ENCODE measurements at places on chromosomes 6 and 20.

DNA sequence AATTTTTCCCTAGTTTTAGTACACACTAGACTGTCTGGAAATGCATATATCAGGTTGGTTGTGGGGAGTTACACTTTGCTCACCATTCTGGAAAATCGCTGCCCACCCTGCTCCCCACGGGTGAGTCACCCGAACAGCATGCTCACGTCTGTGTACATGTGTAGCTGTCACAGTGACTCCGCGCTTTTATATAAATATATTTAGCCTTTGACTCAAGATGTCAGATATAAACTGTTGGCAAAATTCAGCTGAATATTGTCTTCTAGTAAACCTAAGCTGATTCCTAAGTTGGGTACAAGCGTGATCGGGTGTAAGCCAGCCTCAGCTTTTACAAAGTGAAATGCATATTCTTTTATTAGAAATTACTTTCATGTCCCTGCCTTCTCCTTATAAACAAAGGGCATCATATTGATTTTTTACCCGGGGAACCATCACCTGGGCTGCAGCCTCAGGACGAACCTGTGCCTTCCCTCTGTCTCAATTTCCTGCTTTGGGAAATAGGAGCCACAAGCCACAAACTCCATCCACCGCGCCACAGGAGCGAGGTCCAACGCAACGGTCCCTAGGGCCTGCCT is 4.3 kb downstream of the SDCBP2 start:
- no peak for DNase-seq

GRCh38 chr20:35394271-35394670 is 17.5 kb downstream of the UQCC1 start:
- DNase-seq = no peak

GRCh38 chr20:19104186-19104585 is 108.3 kb upstream of the SLC24A3 start:
- no peak for DNase-seq

DNA sequence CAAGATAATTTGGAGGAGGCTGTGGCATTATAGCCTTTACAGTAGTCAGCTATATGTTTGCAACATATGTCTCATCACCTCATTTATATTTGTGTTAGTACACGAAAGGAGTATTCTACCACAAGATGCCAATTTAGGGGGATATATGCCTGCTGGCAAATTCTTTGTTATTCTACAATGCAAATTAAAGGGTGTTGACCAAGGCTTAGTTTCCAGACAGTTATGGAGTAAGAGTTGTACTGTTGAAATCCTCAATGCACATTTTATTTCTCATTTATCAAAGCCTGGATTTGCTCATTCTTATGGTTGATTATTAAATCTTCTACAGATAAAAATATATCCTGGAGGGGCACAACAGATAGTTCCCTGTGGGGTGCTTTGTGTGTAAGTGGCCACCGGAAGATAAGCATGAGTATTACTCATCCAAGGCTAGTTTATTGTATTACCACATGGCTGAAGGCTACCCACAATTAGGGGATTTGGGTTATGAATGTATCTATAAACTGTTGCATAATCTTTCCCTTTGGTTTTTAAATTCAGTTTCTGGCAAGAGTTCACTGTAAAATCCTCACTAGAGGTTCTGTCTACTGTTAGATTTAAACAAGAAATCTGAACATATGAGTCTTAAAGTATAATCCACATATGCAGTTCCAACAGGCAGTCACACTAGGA is 9.0 kb downstream of the CST9 start:
- no peak for DNase-seq

DNA sequence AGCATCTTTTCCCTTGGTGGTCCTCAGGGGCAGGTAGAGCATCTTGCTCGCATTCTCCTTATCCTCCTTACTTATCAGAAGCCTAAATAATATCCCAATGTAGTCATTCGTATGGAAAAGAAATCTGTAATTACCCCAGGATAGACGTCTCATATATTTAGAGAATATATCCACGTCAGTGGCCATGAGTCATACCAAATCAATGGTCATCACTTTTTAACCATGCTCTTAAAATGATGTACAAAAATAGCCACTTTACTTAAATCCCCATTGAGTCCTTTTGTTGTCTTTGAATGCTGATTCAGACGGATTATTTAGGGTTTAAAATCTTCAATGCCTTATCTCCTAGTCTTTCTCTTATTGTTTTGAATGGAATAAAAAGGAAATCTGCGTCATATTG is 231.7 kb upstream of the STXBP5 start:
- DNase-seq = no peak

GRCh38 chr20:10536531-10536930 is 101.4 kb downstream of the SLX4IP start:
- no peak for DNase-seq

GRCh38 chr20:1844325-1845162 is 50.7 kb upstream of the SIRPA start:
- DNase-seq = peak; percentile 19

DNA sequence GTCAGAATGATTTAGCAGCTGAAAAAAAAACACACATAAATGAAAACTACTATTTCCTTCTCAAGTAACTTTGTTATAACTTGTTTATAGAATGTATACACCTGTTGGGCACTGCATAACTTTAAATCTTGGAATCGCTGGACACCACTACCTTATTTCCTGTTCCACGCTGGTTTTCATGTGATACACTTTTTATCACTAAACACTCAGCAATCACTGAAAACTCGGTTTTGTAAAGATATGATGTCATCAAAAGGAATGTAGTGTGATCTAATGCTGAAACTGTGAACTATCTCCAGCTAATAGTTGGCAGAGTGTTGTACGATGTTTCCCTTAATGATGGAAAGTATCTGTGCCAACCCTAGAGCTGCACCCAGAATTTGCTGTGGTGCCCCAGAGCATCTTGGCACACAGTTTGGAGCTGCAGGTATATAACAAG is 127.9 kb downstream of the BACH2 start:
- DNase-seq = no peak

- no peak for DNase-seq
These were observed 4.3 kb downstream of the MICA start for GRCh38 chr6:31407699-31408098.

DNA sequence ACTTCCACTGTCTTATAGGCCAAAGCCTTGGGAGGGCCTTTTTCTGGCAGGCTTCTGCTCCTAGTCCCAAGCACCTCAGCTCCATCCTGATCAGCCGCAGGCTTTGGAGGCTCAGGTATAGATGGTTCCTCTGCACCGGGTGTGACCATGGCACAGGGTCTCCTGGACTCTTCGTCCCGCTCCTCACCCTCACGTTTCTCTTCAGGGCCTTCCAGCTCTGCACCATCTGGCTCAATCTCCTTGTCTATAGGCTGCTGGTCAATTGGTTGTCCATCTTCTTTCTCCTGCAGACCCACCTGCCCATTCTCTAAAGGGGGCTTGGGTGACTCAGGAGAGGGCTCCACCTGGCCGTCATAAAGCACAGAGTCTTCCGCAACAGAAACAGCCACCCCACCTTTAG is 37.0 kb downstream of the BFSP1 start:
- DNase-seq = no peak

DNA sequence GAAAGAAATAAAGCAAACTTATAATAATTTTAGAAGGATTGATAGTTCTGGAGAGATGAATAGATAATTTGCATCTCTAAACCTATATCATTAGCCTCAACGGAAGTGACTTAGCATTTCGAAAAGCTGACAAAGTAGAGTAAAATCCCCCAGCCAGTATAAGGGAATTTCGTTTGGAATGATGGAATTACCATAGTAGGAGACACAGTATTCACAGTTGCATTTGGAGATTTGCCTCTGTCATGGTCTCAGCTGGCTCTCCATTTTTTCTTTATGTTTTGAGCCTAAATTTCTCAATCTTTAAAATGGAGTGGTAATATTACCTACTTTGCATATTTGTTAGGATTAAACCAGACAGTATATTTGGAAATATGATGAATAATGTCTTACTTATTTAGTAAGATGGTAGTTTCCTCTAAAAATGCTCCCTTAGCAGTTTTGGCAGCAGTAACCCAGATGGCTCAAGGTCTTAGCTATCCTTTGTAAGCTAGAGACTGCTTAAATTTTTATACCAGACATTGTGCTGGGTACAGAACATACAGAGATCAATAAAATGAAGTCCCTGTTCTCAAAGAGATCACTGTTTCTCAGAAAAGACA is 58.2 kb downstream of the SMAP1 start:
- DNase-seq = no peak

- DNase-seq = no peak
These were observed 371.3 kb downstream of the ARHGAP18 start for GRCh38 chr6:129338683-129339082.

DNA sequence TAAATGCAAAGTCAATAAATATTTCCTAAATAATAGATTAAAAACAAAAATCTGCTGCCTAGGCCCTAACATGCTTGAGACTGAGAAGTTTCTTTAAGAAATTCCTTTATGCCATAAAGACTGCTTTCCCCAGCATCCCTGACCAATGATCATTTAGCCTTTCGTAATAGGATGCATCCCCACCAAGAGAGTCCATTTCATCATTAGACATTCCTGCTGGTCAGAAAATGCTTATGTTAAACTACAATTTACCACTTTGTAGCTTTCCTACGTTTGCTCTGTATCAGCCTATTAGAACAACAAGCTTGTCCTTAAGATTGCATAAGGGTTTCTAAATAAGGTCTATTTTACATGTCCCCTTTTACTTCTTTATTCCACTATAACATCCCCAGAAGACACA is 59.8 kb upstream of the HSF2 start:
- no peak for DNase-seq

- no peak for DNase-seq
These were observed 22.5 kb downstream of the STAU1 start for GRCh38 chr20:49165611-49166010.

- DNase-seq = no peak
These were observed 138.5 kb upstream of the UST start for GRCh38 chr6:148608199-148608951.

- DNase-seq = peak; percentile 14
These were observed 14.0 kb downstream of the POM121L2 start for GRCh38 chr6:27297857-27298730.

GRCh38 chr6:11428895-11429294 is 108.7 kb upstream of the TMEM170B start:
- DNase-seq = no peak

DNA sequence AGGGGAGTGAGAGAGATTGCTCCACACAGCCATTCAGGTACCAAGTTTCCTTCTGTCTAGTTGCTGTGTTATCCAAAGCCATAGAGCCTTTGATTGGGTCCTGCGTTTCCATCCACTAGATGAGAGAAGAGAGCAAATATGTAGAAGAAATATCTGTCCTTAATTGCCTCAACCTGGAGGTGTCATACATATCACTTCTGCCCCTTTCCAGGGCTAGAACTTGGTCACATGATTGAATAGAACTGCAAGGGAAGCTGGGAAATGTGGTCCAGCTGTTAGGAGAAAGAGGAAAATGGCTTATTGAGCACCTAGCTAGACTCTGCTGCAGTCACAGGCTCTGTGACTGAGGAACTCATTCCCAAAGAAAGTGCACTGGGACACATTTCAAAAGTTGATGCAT is 115.6 kb upstream of the JAG1 start:
- no peak for DNase-seq

GRCh38 chr6:105397987-105398386 is 4.9 kb downstream of the PREP start:
- no peak for DNase-seq

DNA sequence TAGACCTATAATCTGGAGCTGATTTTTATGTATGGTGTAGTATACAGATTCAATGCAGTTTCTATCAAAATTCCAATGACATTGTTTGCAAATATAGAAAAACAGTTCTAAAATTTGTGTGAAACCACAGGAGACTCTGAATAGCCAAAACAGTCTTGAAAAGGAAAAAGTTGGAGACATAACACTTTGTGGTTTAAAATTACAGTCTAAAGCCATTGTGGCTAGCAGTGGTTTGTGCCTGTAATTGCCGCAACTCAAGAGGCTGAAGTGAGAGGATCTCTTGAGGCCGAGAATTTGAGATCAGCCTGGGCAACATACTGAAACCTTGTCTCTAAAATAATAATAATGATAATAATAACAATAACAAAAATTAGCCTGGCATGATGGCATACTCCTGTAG is 213.7 kb downstream of the CDKAL1 start:
- DNase-seq = no peak

DNA sequence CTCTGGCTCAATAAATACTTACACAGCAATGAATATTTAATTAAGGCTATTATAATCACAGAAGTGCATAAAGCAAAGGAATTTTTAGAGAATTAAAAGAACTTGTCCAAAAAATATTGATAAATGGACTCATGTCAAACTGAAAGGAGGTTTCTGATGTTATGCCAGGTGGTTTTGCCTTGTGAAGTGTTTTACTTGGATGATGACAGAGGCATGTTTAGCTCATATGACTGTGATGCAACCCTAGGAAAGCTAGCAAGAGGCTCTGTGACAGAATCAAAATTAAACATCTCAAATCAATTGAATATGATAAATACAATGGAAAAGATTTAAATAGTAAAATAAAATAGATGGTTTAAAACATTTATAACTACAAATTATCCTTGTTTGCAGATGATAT is 137.3 kb downstream of the TMEM200A start:
- no peak for DNase-seq

GRCh38 chr6:151681433-151682059 is 125.9 kb upstream of the ESR1 start:
- no peak for DNase-seq

- DNase-seq = no peak
These were observed 71.2 kb upstream of the CCN6 start for GRCh38 chr6:111982681-111983080.

DNA sequence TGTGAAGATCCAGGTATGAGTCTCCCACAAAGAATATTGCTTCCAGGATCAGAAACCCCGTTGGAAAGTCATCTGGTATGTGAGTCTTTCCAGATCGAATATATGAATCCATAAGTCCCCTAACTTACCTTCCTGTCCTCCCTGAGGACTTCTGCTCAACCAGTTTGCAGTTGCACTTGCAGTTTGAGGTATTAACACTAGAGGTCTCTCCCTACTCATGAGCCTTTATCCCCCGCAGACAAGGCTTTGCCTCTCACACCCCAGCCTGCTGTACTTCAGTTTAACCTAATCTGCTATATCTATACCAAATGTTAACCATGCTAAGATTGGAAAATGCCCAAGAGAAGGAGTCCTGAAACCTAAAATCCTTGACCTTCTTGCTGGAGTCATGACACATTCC is 135.3 kb upstream of the DEFB112 start:
- DNase-seq = no peak

GRCh38 chr20:62603021-62603906 is 39.0 kb upstream of the SLCO4A1 start:
- DNase-seq = peak; percentile 58

- no peak for DNase-seq
These were observed 2.9 kb upstream of the COL21A1 start for GRCh38 chr6:56250266-56250665.

DNA sequence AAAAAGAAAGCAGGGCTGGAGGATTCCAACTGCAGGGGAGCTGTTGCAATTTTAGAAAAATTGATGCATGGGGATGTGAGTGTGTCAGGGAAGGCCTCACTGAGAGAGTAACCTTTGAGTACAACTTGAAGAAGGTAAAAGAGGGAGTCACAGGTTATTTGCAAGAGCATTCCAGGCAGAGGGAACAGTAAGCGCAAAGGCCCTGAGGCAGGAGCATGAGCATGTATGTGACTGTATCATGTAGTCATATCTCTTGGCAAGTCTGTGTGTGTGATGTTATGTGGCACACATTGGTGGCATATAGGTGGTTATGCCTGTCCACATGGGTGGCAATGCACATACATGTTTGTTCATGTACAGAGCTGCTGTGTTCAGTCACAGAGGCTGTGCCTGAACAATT is 71.2 kb upstream of the ZNFX1 start:
- DNase-seq = no peak

GRCh38 chr6:63765828-63766227 is 130.2 kb downstream of the PHF3 start:
- DNase-seq = no peak

All from stimulated activated CD8-positive, alpha-beta memory T cell treated with anti-CD3 and anti-CD28 coated beads, Interleukin-7, amount 100 ng/mL, for 48 hours (primary cell).